ENCODE measurements at places on chromosomes 11 and 22. TPM values are rescaled to one million over a fixed set of nuclear protein-coding genes. Genes with fewer than 3 reads are reported as not detected.

MRGPRX4 gene
- total RNA-seq = not detected

CLDN5 gene
- 27.7 TPM for total RNA-seq

GRCh38 chr11:12628314-12628713 is 45.9 kb upstream of the TEAD1 start:
- no peak for DNase-seq

GRCh38 chr11:71327156-71328085 is 75.0 kb upstream of the SHANK2 start:
- DNase-seq = no peak

DNA sequence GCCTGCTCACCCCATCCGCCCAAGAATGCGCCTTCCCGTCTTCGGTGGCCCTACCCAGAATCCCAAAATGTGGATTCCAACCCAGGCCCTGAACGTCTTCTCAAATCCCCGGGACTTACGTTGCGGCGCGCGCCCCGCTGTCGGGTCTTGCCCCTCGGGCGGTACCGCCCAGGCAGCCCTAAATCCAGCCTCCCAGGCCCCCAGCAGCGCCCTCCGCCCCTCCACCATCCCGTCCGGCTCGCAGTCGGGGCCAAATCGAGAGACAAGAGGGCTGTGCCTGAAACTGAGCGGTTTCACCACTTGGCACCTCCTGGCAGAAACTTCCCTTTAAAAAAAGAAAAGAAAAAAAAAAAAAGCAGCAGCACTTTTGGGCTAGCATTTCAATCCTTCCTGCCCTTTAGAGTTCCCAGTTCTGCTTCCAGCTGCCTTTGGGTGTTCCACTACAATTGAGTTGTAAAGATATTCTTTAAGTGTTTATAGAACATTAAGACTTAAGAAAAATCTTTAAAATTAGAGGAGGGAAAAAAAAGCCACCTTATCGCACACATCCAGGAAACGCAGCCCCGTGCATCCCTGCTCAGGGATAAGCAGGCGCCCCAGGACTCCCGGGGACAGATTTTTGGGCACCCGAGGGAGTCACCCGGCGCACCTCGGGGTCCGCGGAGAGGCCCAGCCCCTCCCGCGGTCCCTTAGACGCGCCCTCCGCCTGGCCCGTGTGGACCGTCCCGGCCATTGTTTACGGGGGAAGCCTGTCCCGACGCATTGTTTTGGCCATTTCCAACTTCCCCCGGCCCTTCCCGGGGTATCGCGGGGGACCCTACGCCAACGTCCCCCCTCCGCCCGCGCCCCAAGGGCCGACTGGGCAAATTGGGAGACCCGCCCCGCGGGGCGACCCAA is 57.6 kb downstream of the KCNJ4 start:
- peak; percentile 64 for DNase-seq

DNA sequence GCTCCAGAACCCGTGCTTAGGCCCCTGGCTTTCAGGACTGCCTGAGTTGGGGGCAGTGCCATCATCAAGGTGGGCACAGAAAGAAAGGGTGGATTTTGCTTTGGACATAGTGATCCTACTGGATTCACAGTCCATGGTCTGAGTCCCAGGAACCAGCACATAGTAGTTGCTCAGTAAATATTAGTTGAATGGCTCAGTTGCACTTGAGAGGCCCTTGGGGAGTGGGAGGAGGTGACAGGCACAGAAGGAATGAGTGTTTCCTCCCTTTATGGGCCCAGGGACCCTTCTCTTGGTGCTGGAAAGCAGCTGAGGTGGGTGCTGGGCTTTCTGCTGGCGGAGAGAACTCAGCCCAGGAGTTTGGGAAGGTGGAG is 16.6 kb downstream of the ARHGEF17 start:
- no peak for DNase-seq

DNA sequence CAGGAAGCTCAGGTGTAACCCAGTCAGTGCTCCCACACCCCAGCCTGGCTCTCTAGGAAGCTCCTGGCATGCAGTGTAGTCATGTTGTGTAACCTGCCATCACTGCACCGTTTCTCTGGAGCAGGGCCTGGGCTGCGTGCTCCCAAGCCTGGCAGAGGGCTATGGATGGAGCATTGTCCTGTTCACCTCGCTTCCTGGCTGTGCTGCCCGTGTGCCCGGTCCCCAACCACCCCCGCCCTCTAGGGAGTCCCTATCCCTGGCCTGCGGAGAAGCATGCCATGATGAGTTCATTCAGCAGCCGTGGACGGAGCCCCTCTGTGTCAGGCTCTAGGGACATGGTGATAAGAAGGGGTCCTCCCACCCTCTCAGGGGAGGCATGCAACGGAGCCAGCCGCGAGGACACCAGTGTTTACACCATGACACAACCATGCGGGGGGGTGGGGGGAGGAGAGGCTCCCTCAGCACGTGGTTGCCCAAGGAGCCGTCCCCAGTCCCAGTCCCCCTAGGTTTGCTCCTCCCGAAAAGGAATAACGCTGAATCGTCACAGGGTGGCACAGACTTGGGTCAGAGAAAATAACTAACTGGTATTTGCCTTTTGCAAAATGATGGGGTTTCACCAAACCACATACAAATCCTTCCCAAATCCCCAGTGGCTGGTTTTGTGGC is 73.1 kb downstream of the FBLN1 start:
- DNase-seq = no peak

DNA sequence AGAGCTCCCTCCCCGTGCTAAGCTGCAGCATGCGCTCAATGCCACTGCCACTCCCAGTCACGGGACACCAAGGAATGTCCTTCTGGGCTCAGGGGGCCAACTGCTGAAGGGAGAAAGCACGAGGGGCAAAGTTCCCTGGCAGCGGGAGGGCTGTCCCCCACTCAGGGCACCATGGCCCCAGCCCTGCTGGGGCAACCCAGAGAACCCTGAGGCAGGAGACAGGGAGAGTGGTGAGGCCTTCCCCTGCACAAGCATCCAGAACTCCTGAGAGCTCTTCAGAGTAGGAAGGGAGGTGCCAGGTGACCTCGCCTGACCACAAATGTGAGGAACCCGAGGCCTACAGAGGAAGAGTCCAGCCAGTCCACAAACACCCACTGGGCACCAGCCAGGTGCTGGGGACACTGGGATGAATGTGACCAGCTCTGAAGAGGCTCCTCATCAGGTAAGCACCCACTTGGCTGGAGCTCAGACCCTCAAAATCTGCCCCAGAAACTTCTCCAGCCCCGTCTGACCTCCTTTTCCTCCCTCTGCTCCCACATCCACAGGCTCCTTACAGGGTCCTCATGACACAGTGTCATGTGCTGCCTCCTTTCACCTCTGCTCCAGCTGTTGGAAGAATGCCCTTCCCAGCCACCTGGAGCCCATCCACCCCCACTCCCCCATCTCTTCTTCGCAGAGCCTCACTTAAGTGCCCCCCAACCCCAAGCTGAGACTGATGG is 15.6 kb downstream of the GDPD5 start:
- no peak for DNase-seq

Data from left colon (tissue), 2 donors.